Astrocyte of the cerebellum (primary cell): ENCODE measurements at places on chromosomes 2 and 18.

DNA sequence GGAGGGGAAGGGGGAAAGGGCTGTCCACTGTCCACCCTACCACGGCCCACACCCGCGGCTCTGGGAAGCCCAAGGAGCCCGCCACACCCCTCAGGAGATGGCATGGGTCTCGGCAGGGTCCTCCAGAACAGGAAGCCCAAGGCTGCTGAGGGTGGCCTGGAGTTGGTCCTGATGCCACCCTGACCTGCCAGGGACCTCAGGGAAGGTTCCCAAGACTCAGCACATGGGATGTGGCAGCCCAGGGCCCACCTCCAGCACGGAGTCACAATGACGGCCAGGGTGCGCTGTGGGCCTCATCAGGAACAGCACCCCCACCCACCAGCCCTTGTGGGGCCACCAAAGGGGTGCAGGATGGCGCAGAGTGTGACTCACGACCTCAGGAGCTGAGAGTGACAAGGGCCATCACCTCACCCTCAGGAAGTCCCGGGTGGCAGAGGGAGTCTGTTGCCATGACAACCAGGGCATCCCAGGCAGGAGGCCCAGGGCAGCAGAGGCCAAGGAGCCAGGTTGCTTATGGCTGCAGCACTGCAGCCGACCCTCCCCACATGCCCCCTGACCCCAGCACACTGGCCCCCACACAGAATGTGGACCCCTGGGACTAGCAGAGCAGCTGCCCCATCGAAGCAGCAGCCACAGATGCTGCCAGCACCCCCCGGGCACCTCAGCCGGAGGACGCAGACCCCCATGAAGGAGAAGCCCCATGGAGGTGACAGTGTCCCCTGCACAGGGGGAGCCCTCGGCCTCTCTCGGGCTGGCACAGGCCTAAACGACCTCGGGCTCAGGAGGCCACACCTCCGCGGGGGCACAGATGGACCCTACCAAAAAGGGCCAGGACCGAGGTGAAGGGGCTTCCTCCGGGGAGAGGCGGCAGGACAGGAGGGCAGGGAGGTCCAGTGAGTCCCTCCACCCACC, 34.3 kb downstream of the KIF1A start:
- no peak for DNase-seq

DNA sequence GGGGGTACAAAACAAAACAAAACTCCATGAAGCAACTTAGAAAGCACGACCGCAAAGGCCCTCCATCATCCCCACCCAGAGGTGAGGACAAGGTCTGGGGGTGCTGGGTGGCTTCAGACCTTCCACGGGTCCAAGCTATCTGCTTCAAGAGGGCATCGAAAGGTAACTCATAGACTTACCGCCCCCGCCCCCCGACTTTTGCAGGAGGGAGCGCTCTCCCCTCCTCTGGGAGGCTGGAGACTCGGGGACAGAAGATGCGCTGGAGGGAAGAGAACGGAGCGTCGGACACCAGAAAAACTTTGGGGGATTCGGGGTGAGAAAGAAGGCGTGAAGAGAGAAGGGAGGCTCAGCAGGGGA, 300 bp upstream of the STON1 start:
- no peak for DNase-seq

- DNase-seq = no peak
Observed at GRCh38 chr2:45049569-45050336, 40.5 kb upstream of the SIX2 start.

DNA sequence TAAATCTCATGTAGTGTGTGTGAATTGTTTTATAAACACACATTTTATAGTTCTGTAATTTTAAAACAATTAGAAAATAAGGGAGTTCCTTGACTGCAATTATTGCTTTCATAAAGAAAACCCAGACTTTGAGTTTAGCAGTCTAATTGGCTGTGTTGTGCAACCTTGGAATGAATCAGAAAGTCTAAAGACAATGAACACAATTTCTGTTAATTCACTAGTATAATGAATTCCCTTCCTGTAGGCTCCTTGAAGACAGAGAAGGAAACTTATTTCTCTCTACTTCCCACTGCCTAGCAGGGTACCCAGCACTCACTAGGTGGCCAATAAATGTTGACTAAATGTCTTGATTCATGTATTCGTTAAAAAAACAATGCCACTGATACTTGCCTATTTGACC, 79.9 kb downstream of the ANTXR1 start:
- DNase-seq = no peak

DNA sequence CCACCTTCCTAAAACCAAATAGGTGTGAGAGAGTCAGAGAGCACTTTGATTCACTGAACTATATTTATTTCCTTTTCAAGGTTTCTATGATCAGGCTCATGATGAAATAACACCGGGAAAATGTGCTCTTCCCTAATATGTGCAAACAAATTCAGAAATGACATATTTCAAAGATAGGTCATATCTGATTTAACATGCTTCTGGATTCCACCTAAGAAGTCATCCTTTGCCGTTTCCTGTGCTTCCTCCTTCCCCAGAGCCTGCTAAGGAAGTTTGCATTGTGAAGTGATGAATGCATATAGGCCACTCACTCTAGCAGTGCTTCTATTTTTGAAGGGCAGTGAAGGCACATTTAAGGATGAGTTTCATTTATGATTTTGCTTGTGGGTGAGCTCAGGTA, 327.6 kb downstream of the TDRD15 start:
- DNase-seq = no peak

DNA sequence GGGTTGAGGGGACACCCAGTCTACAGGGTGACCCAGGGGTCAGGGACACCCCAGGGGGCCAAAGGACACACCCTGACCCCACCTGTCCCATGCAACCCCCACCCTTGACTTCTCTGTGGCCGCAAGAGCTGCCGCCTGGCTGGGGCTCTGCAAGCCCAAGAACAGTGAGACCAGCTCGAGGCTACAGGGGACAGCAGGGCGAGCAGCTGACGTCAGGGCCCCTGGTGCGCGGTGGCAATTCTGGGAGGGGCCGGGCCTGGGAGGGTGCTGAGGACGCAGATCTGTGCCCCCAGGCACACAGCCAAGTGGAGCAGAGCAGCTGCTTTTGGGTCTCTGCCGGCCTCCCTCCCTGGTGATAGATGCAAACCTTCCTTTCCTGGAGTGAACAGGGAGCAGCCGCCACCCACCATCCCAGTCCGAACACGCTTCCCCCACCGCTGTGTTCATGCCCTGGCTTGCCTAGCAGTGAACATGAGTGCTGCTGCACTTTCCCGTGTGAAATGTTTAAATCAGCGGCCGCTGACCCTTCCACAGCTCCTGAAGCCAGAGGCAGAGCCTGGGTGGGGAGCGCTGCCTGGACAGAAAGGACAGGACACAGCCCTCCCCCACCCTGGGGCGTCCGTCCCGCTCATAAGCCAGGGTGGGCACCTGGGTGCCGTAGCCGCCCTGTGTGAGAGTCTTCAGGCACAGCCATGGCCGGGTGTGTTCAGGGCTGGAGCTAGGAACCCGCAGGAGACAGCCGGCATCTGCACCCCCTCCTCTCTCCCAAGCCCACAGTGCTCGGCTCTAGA, 46.9 kb downstream of the SLC66A2 start:
- DNase-seq = no peak
